ENCODE measurements at places on chromosomes 11 and 22.

DNA sequence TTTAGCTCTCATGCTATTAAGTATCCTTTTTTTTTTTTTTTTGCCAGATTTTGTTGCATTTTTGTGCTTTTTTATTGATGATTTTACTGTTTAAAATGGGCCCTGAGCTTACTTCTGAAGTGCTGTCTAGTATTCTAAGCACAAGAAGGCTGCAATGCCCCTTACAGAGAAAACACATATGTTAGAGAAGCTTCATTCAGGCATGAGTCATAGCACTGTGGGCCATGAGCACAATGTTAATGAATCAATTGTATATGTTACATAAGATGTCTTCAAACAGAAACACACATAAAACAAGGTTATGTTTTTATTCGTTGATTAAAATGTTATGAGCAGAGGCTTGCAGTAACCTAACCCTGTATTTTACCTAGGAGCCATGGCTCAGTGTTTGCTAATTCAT is 117.8 kb upstream of the C11orf87 start:
- DNase-seq: no peak

DNA sequence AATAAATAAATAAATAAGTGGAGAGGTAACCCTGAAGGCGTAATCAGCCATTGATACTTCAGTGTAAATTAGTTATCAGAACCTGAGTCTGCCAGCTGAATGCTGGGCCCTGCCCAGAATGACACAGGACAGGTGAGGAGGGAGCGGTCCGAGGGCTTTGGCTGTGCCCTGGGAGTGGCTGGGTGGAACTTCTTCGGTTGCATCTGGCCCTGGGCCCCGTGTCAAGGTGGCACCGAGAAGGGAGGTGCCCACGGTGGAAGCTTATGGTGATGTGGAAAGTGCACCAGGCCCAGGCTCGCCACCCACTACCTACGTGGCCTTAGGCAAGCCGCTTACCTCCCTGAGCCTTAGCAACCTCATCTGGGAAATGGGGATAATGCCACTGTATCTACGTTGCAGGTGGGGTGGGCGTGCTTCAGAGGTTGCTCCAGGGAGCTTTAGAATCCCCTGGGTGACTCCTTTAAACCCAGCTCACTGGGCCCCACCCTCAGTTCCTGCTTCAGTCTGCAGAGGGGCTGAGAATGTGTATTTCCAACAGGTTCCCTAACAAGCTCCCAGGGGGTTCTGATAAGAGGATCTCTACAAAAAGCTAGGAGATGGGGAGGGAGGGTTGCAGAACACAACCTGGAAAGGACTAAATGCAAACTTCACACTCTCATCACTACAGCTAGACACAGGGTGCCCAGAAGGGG is 38.8 kb downstream of the TXN2 start:
- no peak for DNase-seq

DNA sequence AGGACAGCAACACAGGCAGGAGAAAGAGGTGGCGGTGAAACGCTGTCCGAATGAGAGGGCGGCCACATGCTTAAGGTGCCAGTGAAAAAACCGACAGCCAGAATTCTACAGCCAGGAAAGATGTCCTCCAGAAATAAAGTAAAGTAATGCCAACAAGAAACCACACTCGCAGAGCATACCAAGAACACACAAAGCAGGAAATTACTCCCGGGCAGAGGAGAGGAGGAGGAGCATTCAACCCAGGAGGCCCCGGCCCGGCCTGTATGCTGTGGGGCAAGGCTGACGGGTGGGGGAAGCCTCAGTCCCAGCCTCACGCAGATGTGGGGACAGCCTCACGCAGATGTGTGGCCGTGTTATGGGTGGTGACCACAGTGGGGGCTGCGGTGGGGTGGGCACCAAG is 28.0 kb downstream of the CHID1 start:
- no peak for DNase-seq

- peak; percentile 73 for DNase-seq
These were observed at the start of gene TMEM25 for GRCh38 chr11:118530683-118531596. TMEM25 (plus strand) TSS chr11:118531192; CDS start chr11:118531802, 610 bp downstream.

- no peak for DNase-seq
These were observed 110.8 kb downstream of the GRIK4 start for GRCh38 chr11:120622189-120622875.

DNA sequence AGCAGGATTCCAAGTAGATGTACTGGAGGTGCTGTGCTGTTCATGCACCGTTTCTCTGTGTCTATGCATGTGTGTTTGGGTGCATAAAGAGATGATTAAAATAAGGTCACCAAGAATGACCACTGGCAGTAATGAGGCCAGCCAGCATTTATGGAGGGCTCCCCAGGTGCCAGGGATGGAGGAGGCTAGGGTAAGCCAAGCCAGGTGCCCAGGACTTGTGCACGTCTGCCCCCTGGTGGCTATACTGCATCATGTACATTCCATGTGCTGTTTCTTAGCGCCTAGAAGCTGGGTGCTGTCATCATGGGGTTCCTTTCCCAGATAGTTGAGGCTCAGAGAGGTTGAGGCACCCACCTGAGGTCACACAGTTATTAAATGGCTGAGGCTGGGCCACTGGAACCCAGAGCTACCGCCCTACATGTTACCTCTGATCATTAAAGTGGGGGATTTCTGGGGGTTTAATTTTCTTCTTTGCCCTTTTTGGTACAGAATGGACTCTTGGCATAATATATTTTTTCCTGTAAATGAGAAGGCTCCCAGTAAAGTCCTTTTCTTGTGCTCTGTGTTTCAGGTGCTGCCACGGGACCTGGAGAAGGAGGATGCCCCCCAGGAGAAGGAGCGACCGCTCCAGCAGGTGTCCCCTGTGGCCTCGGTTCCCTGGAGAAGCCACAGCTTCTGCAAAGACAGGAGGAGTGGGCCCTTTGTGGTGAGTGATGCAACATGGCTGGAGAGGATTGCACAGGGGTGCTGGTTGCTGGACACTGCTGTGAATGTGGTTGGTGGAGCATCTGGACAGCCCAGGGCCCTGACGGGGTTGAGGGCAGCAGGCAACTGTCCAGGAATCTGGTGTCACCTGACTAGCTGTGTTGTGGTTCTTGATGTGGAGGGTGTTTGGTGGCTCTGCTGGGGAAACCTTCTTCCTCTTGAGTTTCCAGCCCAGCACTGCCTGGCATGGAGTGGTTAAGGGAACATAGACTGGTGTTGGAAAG is 96.4 kb downstream of the KIAA1671 start:
- DNase-seq: peak; percentile 70

GRCh38 chr11:64743591-64744543 is at the start of gene RASGRP2:
RASGRP2 (minus strand) TSS chr11:64744142; CDS start chr11:64742866, 1,276 bp downstream.
- peak; percentile 77 for DNase-seq

DNA sequence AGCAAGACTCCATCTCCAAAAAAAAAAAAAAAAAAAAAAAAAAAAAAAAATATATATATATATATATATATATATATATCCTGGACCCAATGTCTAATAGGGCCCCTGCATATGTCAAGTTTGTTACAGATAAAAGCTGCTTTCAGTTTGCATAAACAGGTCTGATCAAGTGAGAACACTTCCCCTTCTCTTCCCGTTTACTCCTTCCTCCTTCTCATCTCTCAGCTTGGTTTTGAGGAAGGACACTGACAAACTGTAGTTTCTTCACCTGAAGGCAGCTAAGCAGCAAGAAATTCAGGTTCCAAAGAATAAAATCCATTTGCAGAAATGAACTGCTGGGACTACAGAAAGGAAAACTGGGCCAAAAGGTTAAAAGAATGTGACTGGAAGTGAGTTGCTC is 11.7 kb downstream of the THOC5 start:
- DNase-seq: no peak

DNA sequence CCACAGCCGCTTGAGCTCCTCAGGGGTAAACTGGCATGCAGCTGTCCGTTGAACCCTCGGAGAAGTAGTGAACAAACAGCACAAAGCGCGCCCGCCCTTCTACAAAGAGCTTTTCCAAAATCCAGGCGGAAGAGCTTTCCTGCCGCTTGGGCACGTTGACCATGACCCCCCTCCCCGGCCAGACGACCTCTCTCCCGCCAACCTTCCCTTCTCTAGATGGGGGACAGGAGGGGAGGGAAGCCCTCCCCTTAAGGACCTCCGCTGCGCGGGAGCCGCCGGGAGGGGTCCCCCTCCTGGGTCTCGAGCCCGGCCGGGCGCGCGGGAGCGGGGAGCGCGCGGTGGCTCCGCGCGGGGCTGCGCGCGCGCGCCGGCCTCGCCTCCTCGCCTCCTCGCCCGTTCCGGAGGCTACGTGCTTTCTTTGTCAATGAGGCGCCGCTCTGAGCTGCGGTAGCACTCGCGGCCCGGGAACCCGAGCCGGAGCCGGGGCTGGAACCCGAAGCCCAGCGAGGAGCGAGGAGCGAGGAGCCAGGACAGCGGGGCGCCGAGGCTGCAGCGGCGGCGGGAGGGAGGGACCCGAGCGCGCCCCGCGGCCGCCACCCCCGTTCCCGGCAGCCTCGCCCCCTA is 118.6 kb downstream of the HIPK3 start:
- no peak for DNase-seq

DNA sequence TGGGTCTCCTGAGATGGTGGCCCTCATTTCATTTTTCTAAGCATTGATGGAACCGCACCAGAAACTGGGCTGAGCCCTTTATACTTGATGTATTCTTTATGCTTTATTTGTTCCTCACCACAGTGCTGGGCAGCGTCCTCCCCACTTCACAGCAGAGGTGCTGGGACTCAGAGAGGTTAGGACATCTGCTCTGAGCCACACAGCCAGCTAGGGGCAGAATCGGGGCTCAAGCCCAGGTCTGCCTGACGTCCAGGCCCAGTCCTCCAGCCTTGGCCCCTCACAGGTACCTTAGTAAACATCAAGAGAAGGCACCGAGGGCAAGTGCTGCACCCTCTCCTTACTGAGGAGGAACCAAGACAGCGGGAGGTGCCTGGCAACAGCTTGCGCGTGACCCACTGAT is 20.2 kb upstream of the SHISAL1 start:
- DNase-seq: no peak

- no peak for DNase-seq
These were observed 908.3 kb upstream of the ANO3 start for GRCh38 chr11:25423436-25424199.

DNA sequence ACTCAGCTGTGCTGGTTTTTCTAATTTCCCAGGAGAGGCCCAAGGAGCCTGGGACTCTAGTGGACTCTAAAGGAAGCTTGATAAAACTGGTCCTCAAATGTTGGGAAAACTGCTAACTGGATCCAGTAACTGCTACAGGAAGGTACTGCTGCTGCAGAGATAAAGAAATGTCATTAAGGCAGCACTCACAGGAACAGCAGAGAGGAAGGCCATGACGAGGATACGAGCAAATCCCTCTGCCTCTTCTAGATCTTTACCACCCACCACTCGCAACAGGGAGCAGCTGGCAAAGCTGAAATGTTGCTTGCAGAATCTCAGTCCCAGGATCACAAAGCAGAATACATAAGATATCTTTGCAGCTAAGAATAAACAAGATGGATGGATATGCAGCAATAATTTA is 23.5 kb downstream of the TTC28 start:
- DNase-seq: no peak

- no peak for DNase-seq
These were observed 117.3 kb downstream of the RASSF10 start for GRCh38 chr11:13126430-13126829.

GRCh38 chr11:26219183-26220117 is 112.5 kb upstream of the ANO3 start:
- no peak for DNase-seq

DNA sequence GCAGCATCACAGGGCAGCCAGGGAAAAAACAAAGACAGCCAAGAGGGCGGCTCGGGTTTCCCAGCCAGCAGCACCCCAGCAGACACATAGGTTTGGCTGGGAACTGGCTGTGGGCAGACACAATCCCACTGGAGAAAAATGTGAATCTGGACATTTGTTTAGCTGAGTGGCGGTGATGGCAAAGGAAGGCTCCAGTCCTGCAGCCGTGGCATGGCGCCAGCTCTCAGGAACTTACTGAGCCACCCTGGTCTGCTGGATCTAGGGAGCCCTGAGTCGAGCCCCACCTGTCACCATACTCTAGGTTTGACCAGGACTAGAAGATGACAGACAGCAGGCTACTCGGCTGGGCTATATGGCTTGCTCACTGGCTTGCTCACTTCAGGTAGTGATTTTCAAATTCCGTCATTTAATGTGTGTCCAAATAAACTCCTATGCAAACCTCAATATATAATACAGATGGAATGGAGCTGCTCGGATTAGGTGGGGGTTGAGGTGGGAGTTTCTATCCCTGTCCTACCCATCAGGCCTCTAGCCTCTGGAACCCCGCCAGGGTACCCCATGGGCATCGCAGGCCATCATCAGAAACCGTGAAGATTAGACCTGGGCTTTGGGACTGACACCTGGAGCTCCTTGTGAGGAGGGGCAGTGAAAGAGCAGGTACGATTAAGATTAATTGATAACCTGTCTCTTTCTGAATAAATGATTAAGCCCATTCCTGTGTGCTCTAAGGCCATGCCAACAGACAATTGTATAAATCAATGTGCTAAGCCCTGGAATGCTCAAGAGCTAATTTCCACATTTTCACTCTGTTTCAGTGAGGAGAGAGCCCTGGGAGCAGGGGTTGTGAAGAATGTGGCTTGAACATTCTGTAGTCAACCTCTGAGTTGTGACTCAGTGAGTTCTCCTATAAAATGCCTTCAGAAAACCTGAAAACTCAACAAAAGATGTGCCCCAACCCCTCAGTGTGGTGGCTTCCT is 42.5 kb downstream of the GALNT18 start:
- no peak for DNase-seq

- DNase-seq: no peak
These were observed 51.4 kb upstream of the RASD2 start for GRCh38 chr22:35489239-35489638.

Measured in ELF-1 (cell line).